ENCODE measurements at places on chromosomes 7 and 10.

DNA sequence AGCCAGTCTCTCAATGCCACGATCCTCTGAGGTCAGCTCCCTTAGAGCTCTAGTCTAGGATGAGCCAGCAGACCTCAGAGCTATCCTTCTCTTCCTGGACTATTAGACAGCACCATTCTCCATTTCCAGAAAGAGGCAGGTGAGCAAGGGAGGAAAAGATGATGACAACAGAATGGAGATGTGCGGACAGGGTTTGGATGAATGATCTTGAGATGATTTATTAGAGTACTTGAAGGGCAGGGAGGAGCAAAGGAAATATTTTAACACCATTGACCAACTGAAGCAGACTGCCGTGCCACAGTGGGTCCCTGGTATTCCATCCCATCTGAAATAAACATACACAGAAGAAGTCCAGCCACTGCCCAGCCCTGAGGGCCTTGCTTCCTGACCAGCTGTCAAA, 94.3 kb downstream of the CFAP58 start:
- DNase-seq, result no peak

GRCh38 chr7:10939237-10939910, 34.3 kb upstream of the PHF14 start:
- DNase-seq, result no peak

DNA sequence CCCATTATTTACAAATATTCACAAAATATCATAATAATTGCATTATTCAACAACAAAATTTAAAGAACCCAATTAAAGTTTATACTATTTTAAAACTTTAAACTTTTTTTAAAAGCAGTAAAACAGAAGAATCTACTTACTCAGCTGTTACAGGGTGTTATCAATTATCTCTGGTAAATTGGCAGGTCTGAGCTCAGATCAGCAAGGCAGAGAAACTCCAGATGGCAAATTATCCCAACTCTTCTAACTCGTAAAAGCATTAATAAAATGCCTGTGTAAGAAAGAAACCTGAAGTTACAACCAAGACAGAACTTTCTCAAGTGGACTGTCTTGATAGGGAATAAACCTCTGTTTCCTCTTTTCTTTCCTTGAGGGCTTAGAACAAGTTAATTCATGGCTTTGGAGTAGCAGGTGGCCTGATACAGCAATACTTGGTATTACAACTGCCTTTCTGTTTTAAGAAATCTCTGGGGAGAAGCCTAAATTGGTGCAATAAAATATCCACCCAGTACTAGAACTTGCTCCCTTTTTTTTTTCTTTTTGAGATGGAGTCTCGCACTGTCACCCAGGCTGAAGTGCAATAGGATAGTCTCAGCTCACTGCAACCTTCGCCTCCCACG, 275.3 kb upstream of the MKLN1 start:
- no peak for DNase-seq

GRCh38 chr7:12323415-12323814, 80.2 kb downstream of the VWDE start:
- DNase-seq, result no peak

DNA sequence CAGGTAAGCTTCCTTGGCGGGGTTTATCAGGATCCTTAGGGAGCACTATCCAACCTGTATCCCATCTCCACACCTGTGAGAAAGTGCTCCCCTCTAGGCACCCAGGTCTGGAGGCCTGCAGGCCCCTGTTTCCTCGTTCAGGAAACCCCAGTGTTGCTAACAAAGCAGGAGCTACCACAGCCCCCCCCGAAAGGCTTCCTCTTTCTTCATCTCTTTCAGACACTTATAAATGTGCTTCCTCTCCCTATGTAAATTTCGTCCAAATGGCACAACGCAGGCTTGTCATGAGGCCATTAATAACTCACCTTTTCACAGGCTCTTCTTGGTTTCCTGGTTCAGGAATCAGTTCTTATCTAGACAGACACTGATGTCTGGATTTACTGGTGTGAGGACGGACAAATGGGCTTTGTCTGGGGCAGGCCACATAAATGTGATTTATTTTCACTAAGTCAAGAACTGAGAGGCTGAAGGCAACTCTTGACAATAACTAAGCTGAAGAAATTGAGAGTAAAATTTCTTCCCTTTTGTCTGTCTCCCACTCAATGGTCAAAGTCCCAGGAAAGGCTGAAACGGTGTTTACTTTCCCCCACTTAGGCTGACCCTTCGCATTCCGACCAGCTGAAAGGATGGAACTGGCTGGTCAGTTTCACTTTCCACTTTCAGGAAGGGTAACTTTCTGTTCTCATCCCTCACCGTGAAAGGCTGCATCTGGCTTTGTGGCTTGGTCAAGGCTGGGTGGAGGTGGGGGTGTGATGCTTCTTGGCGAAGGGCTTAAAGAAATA, 46.8 kb downstream of the PIK3AP1 start:
- DNase-seq, result no peak

GRCh38 chr7:105241198-105241597, 147.5 kb downstream of the SRPK2 start:
- no peak for DNase-seq

GRCh38 chr10:123154711-123155505, 706 bp downstream of the BUB3 start:
- DNase-seq, result peak; percentile 57

DNA sequence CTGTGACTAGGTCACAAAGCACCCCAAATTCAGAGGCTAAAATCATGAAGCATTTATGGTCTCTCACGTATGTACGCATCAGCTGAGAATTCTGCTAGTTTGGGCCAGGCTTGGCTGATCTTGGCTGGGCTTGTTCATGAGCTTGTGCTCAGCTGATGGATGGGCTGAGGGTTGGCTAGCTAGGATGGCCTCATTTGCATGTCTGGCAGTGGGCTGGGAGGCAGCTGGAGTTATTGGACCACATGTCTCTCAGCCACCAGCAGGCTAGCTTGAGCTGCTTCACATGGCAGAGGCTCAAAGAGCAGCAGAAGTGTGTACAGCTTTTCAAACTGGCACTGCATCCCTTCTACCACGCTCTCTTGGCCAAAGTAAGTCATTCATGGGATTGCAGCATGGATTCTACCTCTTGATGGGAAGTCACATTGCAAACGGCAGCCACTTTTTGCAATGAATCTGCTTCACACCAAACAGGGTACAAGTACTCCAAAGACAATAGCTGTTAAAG, 770.3 kb downstream of the TYW1 start:
- no peak for DNase-seq

DNA sequence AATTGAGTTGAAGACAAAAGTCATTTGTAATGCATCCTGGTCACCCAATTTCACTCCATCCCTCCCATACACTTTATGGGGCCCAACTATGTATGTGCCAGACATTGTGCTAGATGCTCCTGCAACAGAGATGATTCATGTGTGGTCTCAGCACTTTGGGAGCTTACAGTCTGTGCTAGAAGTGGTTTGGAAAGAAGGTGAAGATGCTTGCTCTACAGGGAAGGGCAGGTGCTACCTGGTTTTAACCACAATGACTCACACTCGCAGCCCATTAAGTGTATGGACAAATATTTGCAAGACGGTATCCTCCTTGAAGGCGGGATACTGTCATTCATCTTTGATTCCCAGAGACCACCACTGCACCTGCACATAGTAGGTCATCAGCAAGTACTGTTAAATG, 257.6 kb downstream of the OTUD1 start:
- DNase-seq, result no peak

All from T1000 (cell line).